ENCODE measurements at places on chromosomes 7 and 10. TPM values are rescaled to one million over a fixed set of nuclear protein-coding genes. Genes with fewer than 3 reads are reported as not detected.

- DNase-seq, result no peak
Measured at GRCh38 chr7:132407764-132408163, 168.5 kb downstream of the PLXNA4 start.

GRCh38 chr10:97468162-97468561 is 22.2 kb downstream of the ZDHHC16 start:
- DNase-seq, result no peak

- DNase-seq, result no peak
Measured at GRCh38 chr10:14945108-14945507, 8.8 kb downstream of the DCLRE1C start.

Gene SLC13A4
- not detected for total RNA-seq

GRCh38 chr7:15906436-15906835 is 220.0 kb upstream of the MEOX2 start:
- DNase-seq, result no peak

Gene AUTS2
- total RNA-seq, result 0.28 TPM

GRCh38 chr7:12244129-12244528 is 33.0 kb downstream of the TMEM106B start:
- DNase-seq, result no peak

DNA sequence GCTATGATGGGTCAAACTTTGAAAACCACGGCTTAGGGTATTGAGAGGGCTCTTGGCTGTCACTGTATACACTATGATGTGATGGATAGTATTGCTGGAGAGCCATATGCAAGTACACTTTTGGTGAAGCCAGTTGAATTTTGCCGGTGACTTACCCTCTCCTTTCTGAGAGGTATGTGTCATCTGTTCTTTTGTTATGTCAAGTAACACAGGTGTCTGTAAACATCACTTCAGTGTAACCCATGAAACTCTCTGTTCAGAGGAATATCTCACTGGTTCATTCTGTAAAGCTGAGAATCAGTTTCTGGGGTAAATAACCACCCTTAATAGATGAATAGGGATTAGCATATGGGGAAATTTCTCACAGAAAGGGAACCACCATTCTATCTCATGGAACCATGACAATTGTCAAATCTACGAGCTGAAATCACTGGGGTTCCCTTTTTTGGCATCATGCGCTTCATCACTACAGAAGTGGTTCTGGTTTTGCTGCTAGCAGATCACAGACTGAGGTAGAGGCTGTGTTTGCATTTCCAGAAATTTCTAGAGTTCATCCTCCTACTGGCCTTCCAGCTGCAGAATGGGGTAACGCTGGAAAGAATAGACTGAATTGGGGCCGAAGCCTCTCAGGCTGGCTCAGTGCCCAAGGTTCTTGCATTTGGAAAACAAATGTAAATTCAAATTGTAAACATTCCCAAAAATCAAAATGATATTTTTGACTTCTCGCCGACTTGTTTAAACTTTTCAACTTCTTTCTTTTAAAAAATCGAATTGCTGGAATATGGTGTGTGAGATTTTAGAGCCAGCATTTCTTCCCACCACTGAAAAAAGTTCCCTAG is 83.3 kb upstream of the CREB5 start:
- no peak for DNase-seq

- no peak for DNase-seq
Measured at GRCh38 chr10:36725581-36726520, 399.5 kb upstream of the ANKRD30A start.

Gene OR2A2
- total RNA-seq, result not detected

Gene GIMAP1
- 13.5 TPM for total RNA-seq

Measured in pulmonary artery endothelial cell (primary cell).